Stimulated activated CD4-positive, alpha-beta T cell treated with anti-CD3 and anti-CD28 coated beads, Interleukin-1b, Interleukin-23, amount 100 ng/mL, for 1 hour (primary cell): ENCODE measurements at places on chromosomes 12 and 14.

DNA sequence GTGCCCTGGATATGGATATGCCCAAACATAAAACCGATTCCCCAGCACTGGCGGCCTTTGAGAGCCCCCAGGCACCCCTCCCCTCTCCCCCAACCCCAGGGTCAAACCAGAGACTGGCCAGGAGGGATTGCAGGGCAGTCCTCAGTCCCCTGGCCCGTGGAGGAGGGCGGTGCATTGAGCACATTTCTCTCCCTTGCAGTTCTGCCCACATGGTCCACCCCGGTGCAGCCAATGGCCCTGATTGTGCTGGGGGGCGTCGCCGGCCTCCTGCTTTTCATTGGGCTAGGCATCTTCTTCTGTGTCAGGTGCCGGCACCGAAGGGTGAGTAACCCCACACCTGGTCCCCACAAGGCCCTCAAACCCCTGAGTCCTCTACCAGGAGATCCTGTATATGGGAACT is 3.4 kb upstream of the GPR162 start:
- no peak for DNase-seq

GRCh38 chr12:61998791-61999190 is 261.4 kb upstream of the USP15 start:
- no peak for DNase-seq

GRCh38 chr14:54489731-54490444 is 1.1 kb upstream of the GMFB start:
- no peak for DNase-seq

DNA sequence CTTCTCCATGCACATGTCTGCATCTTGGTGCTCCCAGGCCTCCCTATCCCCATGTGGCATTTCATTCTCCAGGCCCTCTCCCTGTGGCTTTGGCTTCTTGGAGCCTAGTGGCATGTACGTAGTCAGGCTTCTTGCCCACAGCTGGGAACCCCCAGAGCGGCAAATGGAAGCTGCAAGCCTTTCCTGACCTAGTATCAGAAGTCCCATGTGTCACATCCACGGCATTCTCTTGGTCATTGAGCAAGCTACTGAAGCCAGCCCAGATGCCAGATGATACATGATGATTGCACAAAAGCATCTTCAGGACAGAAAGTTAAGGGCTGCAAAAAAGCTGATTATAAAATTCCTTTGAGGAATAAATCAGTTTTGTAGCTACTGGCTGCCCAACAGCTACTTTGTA is 154.9 kb downstream of the PELI2 start:
- no peak for DNase-seq

DNA sequence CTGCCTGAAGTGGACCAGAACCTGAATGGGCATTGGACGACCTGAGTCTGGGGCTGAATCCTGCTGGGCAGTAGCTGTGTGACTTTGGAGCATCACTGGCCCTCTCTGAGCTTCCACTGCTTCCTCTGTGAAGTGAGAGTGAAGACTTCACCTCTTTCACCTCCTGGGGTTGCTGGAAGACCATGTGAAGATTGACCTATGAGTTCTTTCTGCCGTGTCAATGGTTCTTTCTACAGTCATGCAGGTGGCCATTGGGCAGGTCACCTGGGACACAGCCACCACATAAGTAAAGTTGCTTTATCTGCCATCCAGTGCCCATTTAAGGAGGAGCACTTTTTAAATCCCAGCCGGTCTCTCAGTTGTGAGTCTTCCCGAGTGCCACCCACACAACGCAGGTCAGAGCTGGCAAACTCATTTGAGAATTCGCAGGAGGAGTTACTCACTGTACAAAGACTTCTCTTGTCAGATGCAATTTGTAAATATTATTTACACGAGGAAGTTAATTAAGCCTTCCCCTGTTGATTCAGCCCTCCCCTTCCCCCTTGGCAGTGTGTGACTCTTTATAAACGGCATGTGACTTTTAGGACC is 74.8 kb upstream of the TCL1B start:
- no peak for DNase-seq
